ENCODE measurements at places on chromosomes 4 and X.

DNA sequence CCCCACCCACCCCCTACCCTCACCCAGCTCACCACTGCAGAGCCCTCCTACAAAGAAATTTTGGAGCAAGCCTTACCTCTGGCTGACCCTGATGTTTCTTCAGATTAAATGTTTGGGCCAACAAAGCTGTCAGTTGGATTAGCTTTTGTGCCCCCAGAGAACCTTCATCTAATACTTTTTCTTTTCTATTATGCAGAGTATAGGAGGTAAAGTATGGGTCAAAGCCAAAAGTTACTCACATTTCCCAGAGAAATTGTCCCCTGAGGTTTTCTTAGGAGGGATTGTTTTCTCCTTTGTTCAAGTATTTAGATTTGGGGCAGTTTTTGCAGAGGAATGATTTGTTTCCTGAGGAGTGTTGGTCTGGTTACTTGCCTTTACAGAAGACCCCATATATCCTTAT is 69.5 kb downstream of the AASDH start:
- no peak for DNase-seq

GRCh38 chr4:142574306-142574705 is 271.8 kb downstream of the INPP4B start:
- no peak for DNase-seq

DNA sequence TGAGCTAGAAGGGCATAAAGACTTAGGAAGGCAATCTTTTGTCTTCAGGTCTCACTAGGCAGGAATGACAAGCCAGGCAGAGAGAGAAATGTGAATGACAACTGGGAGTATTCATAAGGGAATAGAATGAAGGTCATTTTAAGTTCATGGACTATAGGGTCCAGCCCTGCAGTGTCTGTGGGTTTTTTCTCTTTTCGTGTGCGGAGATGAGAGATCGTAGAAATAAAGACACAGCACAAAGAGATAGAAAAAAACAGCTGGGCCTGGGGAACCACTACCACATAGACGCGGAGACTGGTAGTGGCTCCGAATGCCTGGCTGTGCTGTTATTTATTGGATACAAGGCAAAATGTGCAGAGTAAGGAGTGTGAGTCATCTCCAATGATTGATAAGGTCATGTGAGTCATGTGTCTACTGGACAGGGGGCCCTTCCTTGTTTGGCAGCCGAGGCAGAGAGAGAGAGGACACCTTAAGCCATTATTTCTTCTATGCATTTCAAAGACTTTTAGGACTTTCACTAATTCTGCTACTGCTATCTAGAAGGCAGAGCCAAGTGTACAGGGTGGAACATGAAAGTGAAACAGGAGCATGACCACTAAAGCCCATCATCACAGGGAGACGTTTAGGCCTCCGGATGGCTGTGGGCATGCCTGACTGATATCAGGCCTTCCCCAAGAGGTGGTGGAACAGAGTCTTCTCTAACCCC is 921.8 kb upstream of the PCDH10 start:
- no peak for DNase-seq

DNA sequence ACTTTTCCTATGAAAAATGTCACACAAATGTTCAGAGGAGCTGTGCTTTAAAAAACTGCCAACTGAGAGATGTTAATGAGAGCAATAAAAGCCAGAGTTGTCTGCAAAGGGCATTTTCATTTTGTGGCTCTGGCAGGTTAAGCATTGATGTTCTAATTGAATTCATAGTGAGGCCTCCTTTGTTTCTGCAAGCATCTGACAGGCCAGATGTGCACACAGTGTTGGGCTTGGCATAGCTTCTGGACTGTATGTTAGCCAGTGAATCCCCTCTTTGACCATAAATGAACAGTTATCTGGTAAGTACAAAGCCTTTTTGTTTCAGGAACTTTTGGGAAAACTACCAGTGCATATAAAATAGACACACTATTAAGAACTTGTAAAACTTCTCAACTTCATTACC is 81.9 kb downstream of the JADE3 start:
- no peak for DNase-seq

DNA sequence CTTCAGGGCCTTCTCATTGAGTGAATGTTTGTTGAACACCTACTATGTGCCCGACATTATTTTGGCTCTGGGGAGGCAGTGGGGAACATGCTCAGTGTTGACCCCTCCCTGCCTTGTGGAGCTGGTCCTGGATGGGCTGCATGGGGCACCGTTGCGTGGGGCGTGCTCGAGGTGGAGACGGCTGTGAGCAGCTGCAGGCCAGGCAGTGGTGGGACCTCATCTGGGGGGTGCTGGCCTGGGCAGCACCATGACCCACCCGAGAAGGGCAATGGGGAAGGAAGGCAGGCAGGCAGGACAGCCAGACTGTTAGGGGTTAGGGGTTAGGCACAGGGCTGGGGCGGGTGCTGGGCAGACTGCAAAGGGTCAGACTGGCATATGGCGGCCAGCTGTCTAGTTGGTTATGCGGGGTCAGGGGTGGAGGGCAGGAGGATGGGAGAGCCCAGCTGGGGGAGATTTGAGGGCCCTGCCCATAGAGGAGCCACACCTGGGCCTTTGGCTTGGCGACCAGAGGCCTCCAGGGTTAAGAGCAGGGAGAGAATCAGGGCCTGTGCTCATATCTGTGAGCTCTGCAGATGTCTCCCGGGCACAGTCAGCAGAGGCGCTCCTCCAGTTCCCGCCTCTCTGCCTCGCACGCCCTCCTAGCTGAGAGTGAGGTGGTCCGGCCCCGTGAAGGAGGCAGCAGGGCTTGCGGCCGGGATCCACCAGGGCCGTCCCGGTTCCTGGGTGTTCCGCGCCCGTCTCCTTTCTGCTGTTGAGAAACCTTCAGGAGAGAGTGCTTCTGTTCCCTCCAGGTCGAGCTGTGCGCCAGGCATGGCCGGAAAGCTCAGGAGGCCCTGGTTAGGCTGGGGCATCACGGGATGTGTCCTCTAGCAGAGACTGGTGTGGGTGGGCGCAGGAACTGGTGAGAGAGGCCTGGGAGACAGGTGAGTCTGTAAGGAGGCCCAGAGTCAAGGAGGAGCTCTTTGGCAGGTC is 73.3 kb downstream of the RGS12 start:
- no peak for DNase-seq

- no peak for DNase-seq
Measured at GRCh38 chr4:165855191-165855590, 17.8 kb upstream of the TLL1 start.

- DNase-seq, result no peak
Measured at GRCh38 chr4:7778510-7779431, 160.9 kb downstream of the AFAP1 start.

DNA sequence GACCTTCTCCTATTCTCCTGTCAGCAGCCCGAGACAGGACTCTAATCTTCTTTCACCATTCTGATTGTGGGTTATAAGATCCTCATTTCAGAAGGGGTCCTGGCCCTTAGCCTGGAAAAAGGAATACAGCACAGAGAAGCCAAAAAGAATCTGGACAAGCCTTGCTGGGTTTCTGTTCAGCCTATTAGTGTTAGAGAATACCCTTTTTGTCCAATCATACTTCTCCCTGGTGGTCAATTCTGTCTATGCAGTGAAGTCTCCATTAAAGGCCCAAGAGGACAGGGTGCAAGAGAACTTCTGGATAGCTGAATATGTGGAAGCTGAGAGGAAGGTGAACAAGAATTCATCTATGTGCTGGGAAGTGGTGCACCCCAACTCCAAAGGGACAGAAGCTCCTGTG is 105.7 kb upstream of the AGA start:
- no peak for DNase-seq

- DNase-seq, result no peak
Measured at GRCh38 chrX:11119313-11119943, 8.3 kb downstream of the HCCS start.

DNA sequence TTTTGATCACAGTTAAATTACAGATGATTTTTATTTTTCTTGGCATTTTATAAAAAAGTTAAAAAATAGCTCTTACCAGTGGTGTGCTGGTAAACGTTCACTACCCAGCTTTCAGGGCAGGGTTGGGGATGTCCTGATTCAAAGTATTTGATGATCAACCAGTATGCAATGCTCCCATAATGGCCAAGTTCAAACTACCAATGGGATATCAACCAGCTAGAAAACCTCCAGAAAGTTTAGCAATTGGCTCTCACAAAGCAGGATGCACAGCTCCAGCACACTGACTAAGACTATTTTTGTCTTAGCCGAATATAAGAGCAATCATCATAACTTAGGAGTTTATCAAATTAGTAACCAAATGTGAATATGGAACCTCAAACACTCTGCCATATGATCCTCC is 108.0 kb upstream of the PDE5A start:
- DNase-seq, result no peak

GRCh38 chr4:15667006-15667405 is 11.8 kb upstream of the FBXL5 start:
- no peak for DNase-seq

- no peak for DNase-seq
Measured at GRCh38 chr4:181376058-181376457, 867.1 kb upstream of the TENM3 start.

DNA sequence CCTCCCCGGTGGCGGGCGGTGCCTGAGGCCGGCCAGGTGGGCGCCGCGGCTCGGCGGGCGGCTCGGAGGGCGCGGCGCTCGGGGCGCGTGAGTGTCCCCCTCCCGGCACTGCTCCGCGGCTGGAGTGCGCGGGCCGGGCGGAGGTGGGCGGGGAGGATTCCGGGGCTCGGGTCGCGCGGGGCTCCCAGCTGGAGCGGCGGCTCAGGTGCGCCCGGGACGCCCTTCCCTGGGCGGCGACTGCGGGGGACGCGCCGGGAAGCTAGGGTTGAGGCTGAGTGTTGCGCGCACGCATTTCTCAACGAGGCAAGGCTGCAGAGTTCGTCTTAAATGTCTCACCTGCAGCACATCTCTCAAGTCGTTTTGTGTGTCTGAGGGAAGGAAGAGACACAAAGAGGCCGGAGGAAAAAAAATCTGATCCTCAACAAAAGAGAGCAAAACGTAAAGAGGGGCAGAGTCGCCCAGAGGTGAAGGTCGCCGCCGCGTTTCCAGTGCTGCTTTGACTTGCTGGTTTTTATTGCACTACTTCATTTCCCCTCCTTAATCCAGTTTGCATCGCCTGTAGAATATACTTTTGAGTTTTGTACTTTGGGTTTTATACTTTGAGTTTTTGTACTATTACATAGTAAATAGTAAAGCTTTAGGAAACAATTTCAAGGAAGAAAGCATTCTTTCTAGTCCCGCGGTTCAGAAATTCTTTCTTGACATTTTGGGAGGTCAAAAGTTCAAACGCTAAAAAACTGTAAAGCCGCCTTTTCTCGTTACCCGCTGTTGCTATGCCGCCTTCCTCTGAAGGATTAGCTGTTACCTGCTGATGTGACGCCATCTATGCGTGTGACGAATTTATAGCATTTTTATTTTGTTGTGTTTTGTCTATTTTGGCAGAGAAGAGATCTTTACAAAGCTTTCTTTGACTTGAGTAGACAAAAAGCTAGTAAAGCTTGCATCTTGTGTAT is 106.5 kb upstream of the STOX2 start:
- no peak for DNase-seq

GRCh38 chrX:104565791-104566680 is at the start of gene IL1RAPL2:
Gene IL1RAPL2 (plus strand): TSS chrX:104566199.
- DNase-seq, result no peak
